ENCODE measurements at places on chromosomes 5 and 9. TPM values are rescaled to one million over a fixed set of nuclear protein-coding genes. Genes with fewer than 3 reads are reported as not detected.

- DNase-seq, result no peak
These were observed 36.1 kb upstream of the PPARGC1B start for GRCh38 chr5:149694007-149694406.

The VAV2 gene
- total RNA-seq, result 6.5 TPM

The NR6A1 gene
- total RNA-seq, result 0.82 TPM

GRCh38 chr9:127724012-127724411 is 8.1 kb downstream of the TTC16 start:
- DNase-seq, result no peak

DNA sequence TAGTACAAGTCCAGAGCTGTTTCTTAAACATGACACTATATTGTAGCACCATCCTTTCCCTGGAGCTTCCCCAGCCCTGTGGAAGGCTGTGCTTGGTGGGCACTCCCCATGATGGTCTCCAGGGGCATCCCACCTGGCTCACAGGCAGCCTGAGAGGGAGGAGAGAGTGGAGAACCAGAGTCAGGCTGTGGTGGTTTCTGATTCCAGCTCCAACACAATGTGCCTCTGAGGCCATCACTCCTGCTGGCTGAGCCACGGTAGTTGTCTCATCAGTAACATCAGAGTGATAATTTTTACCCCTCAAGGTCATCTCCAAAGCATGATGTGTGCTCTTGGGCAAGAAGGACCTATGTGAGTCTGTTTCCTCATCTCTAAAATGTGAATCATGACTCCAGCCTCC is 398.0 kb downstream of the CDK5RAP2 start:
- no peak for DNase-seq

DNA sequence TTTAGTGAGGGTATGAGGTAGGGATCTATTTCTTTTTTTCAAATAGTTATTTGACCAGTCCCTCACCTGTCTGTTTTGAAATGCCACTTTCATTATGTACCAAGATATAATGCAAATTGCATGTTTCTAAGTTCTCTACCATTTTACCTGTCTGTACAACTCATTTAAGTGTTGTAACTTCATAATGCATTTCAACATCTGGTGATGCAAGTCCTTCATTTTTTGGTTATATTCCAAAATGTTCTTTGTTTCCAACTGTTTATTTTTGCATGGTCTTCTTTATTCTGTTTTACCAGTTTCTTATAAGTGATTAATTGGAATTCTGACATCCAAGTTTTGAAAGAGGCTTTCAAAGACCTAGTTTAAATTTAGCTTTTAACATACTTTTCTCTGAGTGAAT is 26.8 kb downstream of the TDRD7 start:
- DNase-seq, result no peak

The SURF2 gene
- total RNA-seq, result 17.3 TPM

DNA sequence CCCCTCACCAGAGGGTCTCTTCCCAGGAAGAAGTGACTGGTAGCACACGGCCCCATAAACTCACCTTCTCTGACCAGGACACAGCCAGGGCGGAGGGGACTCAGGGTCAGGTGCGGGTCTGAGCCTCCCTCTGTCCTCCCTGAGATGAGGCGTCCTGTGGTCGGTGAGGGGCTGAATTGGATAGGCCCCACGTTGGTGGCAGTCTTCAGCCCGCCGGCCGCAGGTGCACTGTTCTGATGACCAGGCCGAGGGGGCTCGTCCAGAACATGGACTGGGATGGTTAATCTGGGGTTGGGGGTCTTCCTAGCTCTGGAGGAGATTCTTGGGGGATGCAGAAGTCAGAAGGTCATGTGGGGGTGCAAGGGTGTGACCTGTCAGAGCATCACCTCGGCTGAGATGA is 102.2 kb upstream of the PPP1R26 start:
- DNase-seq, result no peak
